AG08395 (cell line): ENCODE measurements at places on chromosomes 2 and 18.

DNA sequence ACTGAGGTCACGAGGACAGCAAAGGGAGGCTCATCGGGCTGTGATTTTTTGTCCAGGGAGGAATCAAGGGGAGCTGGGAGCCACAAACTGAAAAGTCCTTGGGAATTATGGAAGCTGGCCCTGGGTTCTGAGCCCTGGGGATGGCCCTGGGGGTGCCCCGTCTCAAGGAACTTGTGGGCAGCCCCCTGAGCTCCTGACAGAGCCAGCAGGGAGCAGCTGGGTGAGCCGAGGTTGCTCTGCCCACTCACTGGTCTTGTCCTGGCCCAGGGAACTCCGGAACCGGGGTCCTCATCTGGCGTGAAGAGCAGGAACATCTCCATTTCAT lies 61.3 kb upstream of the HDAC4 start:
- no peak for DNase-seq

DNA sequence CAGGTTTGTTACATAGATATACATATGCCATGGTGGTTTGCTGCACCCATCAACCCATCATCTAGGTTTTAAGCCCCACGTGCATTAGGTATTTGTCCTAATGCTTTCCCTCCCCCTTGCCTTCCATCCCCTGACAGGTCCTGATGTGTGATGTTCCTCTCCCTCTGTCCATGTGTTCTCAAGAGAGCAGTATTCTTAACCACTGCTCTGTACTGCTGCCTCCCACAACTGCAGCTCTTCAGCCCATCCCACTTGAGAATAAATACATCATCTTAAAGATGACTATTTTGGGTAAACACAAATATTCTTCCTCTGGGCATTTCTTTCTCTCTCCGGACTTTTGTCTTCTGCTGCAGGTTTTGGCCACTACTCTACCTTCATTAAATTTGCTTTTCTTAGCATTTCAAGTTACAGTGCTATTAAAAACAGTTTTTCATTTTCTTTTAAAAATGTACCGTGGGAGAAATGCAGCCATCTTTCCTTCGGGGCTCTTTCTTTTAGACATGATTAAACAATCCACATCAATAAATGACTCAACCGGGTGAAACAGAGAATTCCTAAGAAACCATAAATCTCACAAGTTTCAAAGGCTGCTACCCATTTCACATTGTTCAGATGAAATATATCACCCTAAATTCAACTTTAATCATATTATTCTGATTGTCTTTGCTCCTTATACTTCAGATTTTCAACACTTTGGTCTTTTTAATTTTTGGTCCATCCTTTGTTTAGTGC lies 323.4 kb downstream of the GALNT13 start:
- DNase-seq, result no peak

DNA sequence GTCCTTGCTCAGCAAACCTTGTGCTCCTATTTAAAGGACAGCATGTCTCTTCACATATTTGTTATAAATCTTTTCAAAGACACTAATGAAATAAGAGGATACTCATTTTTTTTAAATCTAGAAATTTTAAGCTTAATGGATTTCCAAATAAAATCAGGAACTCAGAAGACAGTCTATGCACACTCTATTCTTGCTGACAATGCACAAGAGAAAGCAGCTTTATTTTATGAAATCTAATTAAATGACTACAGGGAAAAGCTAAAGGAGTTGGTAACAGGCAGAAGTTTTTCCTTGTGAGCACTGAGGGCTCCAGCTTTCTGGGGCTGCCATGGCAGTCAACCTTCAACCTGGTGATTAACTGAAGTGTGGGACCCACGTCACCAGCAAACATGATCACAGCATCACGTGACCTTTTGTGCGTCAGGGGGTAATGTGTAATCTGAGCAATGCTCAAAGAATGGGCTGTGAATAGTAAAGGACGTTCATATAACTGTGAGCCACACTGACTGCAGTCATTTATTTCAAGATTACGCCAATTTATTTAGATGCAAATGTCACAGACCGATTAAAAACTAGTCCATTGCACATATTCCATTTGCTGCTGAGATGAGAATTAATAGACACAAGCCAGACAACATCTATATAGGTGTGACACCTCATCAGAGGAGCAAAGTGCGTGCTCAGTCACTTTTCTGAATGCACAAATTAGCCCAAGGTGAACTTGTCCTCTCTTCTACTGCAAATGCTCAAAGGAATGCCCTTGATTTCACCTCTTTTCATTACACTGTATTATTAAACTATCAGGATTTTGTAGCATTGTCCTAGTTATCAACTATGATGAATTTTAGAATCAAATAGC lies 11.6 kb upstream of the DNER start:
- peak; percentile 32 for DNase-seq

- no peak for DNase-seq
These were observed 138.8 kb upstream of the ID2 start for GRCh38 chr2:8543060-8543382.

DNA sequence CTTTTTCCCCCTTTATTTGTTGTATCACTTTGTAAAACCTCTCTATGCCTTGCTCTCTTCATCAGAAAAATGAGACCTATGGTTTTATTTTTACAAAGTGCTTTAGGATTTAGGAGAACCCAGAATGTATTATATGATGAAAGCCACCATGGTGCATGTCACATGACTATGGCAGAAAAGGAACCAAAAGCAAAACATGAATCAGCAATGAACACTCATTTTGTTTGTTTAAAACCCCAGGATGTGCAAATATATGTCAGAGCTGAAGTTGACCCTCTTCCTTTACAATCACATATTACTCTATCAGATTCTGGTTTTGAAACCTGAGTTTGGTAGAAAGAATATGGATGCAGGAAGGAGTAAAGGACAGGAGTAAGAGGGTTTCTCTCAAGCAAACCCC lies 70.0 kb downstream of the FIGN start:
- no peak for DNase-seq

DNA sequence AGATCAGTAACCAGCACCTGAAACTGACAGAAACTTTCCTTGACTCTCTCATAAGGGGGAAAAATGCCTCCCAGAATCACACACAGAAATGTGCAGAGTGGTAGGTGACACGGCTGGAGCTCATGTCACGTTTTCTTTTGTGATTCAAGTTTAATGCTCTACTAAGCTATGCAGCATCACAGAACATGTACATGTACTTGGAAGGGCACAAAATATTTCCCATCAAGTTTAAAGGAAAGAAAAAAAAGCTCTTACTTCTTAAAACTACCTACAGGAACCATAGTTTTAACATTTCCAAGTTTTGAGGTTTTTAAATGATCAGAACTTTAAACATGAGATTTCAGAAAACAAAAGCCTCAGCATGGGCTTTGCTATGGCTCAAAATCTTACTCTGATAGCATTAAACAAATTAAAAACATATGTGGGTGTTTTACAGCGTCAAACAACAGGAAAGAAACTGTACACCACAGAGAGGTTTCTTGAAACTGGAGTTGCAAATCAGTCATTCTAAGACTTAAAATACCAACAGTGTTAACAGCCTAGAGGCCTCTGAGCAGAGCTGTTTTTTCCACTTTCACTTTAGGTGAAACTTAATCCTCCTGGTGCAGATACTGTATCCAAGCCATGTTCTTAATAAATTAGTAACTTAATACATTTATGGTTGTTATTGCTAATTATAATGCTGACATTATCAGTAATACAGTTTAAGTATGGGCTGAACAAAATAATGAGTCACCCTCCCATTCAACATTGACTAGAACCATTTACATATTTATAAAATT lies 30.1 kb downstream of the MBP start:
- DNase-seq, result peak; percentile 69

- peak; percentile 25 for DNase-seq
These were observed 3.6 kb upstream of the DOK6 start for GRCh38 chr18:69397096-69397495.

- DNase-seq, result no peak
These were observed 37.6 kb downstream of the GLI2 start for GRCh38 chr2:120773186-120773800.

GRCh38 chr2:38301340-38301968 lies 75.6 kb downstream of the ATL2 start:
- DNase-seq, result no peak

DNA sequence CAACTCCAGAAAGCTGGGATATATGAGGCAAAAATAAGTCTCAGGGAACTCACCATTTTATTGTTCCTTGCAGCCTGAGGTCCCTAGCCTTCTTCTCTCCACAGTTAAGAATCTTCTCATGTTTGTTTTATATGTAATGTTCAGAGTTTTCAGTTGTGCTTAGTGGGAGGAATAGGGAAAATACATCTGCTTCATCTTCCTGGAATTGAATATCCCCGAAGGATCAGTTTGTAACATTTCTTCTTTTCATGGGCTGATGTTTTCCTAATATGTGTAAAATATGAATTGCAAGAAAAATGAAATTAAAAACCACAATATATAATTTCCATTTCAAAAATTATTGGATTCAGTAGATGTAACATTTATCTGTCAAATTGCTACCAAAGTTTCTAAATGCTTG lies 8.0 kb downstream of the GALNT1 start:
- DNase-seq, result no peak

GRCh38 chr2:85308896-85309555 lies 18.8 kb downstream of the TGOLN2 start:
- peak; percentile 49 for DNase-seq

GRCh38 chr2:69213201-69213600 lies 173.8 kb downstream of the GFPT1 start:
- DNase-seq, result no peak

GRCh38 chr2:43193652-43194120 lies 32.7 kb downstream of the ZFP36L2 start:
- no peak for DNase-seq

GRCh38 chr2:176378323-176378722 lies 109.1 kb downstream of the MTX2 start:
- no peak for DNase-seq

GRCh38 chr2:29164091-29164846 lies 49.1 kb downstream of the CLIP4 start:
- no peak for DNase-seq

DNA sequence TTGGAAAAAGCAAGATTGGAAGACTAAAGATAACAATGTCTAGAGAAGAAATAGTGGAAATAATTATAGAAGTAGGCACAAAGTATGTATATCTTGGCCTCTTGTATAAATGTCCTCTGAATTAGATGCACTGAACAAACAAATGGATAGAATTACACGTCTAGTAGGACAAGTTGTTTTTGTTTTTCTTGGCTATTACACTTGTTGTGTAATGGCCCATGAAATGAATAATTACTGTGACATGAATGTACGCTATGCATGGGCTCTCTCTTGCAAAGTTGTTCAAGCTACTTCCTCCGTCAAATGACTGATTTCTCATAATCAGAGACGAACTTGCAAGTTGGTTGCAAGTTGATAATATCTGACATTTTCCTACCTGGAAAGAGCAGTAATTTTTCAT lies 126.2 kb downstream of the PDE1A start:
- no peak for DNase-seq
